ENCODE measurements at places on chromosomes 6 and 20.

DNA sequence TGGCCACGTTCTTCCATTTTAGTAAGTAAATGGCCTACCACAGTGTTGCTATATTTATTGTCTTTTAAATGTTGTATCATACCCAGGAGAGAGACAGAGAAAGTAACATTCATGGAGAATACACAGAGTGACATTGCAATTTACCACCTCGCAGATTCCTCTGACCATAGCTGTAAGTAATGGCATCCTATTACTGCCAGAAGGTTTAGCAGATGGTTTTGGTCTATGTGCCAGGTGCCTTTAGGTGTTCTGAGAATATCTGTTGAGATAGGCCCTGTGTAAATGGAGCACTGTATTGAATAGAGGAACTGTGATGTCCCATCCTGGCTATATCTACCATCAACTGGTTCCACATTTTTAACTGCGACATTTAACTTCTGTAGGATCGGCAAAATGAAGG, 559.6 kb downstream of the KIF16B start:
- DNase-seq, result no peak

DNA sequence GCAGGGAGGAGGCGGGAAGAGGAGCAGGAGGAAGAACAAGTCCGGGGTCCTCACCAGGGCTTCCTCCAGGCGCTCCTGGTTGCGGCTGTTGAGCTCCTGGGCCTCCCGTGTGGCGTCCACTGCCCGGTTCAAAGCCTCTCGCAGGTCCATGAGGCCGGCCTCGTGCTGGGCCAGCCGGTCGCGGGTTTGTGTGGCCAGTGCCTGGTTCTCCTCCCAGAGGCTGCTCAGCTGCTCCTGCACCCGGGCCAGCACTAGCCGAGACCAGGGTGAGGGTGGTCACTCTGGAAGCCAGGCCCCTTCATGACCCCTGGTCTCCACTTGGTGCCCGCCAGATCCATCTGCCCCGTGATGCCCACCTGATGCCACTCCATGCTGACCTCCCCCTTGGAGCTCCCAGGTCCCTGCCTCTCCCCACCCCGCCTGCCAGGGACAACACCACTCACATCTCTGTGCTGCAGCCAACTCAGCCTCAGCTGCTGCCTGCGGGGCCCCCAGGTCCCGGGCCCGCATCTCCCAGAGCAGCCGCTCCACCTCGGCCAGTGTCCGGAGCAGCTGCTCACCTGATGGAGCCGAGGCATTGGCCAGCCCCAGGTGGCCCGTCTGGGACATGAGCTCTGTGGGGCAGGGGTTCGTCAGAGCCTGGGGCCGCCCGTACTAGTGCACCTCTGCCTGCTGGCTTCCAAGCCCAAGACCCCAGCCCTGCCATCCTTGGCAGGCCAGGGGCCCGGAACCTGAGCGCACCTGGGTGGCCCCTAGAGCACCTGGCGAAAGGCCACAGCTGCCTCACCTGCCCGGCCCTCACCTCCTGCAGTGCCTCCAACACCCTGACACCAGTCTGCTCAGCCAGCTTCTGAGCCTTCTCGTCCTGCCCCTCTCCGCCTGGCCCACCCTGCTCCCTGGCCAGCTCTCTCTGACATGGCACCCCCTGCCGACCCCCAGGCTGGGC, 15.9 kb downstream of the ADRM1 start:
- DNase-seq, result no peak

- DNase-seq, result no peak
Observed at GRCh38 chr6:33061987-33062386, 11.5 kb downstream of the HLA-DPA1 start.

GRCh38 chr20:10304471-10305046, 85.9 kb downstream of the SNAP25 start:
- DNase-seq, result no peak

GRCh38 chr20:57703013-57703412, 6.8 kb downstream of the PMEPA1 start:
- DNase-seq, result no peak

DNA sequence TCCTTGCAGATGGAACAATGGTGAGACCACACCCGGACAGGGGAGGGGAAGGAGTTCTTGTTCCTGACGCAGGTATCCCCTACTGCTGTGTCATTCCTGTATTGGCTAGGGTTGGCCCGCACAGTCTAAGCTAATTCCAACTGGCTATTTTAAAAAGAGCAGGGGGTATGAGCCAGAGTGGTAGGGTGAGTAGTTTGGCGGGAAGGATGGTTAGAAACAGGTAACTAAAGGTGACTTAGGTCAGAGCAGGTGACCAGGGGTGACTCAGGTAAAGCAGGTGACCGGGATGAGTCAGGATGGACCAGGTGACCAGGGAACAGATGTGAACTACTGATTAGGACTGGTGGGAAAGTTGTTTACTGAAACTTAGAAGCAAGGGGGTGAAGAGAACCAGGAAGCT, 58.0 kb downstream of the ZNF292 start:
- DNase-seq, result no peak

GRCh38 chr20:3759316-3759823, 8.2 kb downstream of the ADISSP start:
- DNase-seq, result no peak

- no peak for DNase-seq
Observed at GRCh38 chr6:139758209-139758611, 383.8 kb upstream of the CITED2 start.

- DNase-seq, result no peak
Observed at GRCh38 chr20:36463212-36464061, 77.9 kb upstream of the MYL9 start.

- no peak for DNase-seq
Observed at GRCh38 chr6:142803032-142803431, 141.9 kb downstream of the HIVEP2 start.

DNA sequence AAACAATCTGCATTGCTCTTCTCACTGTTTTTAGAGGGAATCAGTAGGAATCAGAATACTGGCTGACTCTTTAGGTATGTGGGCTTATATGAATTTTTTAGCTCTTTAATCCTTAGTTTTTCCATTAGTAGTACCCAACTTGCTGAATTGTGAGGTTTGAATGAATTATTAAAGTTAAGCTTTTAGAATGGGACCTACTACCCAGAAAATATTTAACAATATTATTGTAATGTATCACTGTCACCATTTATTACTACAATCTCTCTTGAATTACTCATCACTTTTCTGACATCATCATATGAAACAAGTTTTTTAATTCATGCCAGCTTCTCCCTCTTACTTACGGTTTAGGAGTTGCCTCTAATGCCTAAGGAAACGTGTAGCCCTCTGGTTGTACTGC, 212.7 kb downstream of the BCKDHB start:
- DNase-seq, result no peak

DNA sequence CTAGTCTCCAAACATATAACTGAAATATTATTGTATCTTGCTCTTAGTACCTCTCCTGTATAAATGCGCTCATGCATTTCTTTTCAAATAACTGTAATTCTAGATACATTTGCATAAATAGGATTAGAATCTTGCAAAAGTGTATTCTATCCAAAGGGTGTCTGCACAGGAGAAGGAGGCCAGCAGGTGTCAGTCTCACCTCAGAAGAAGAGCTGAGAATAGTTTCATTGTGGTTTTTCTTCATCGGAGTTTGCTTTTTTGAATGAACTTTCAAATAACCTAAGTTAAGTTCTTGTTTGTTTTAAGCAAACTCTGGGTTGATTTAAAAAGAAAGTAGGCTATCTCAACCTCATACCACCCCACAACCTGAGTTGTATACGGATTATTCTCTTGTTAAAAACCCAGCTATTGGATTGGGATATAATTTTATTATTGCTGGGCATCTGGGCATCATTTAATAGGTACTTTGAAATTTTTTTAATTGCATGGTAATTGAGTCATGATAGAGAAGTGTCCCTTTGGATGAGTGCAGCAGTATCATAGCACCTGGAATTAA, 125.0 kb upstream of the MLIP start:
- DNase-seq, result peak; percentile 41

GRCh38 chr6:90241229-90241880, 55.3 kb downstream of the BACH2 start:
- no peak for DNase-seq

DNA sequence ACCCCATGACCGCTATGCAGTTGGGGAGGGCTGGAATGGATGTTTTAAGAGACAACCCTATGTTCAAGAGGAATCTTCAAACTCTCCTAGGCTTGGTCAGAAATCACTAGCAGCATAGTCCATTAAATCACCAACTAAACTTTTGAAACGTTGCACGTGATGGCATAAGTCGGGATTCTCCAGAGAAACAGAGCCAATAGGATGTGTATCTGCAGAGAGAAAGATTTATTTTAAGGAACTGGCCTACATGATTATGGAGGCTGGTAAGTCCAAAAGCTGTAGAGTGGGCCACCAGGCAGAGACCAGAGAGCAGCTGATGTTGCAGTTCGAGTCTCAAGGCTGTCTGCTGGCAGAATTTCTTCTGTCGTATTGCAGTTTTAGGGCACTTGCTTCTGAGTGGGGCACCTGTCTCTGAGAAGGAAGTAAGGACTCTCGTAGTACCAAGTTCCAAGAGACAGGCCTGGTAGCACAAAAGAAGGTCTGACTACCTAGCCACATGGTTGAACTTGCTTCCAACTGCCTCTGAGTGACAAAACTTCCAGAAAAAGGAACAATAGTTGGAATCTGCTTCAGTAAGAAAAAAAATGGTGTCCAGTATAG, 11.9 kb upstream of the IFNGR1 start:
- DNase-seq, result no peak

- DNase-seq, result no peak
Observed at GRCh38 chr6:100962466-100962865, 81.3 kb upstream of the ASCC3 start.

- no peak for DNase-seq
Observed at GRCh38 chr6:77448546-77448945, 14.7 kb downstream of the HTR1B start.

- no peak for DNase-seq
Observed at GRCh38 chr6:110217266-110217665, 37.0 kb downstream of the CDC40 start.

- DNase-seq, result no peak
Observed at GRCh38 chr6:122214605-122215318, 184.7 kb upstream of the HSF2 start.

DNA sequence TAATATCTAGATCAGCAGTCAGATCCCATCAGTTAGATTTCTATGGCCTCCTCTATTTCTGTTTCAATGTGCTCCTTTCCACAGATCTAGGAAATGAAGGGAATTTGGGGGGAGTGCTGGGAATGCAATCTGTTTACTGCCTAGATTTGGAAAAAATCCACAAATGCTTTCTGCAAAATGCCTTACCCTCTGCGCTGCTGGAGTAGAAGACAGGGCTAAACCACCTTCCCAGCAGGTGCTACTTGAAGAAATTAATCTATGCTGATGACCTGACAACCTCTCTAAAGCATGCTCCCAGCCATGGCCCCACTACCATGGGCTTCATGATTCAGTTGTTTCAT, 46.2 kb downstream of the LY86 start:
- DNase-seq, result no peak

GRCh38 chr20:23151885-23152284, 65.8 kb upstream of the CD93 start:
- no peak for DNase-seq

DNA sequence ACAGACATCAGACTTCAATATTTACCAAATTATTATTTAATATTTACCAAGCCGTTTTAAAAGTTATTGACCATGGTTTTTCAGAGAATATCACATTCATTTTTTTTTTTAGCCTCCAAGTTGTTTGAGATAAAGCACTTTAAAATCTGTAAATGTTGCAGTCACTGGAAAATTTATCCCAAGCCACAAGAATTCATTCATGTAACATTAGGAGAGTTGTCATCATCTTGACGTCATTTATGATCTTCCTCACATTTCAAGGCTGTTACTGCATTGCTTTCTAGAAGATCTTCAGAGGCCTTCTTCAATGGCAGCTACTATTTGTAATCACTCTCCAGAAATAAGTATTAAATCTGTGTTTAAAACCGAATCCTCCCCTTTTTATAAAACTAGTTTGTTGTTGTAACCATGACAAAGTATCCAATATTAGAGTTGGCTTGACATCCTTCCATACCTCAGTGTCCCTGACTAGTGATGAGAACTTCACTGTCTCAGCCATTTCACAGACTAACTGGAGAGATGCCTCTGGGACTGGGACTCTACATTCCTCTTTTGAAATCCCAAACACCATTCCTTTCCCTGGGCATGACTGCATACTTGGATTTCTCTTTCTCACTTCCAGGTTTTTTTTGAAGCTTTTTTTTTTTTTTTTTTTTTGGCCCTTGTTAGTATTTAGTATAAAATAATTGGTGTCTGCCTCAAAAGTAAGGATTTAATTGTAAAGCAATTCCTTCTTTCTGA, 100.1 kb downstream of the ZFAND3 start:
- no peak for DNase-seq

GRCh38 chr20:4470375-4470774, 251.3 kb upstream of the PRND start:
- peak; percentile 93 for DNase-seq

DNA sequence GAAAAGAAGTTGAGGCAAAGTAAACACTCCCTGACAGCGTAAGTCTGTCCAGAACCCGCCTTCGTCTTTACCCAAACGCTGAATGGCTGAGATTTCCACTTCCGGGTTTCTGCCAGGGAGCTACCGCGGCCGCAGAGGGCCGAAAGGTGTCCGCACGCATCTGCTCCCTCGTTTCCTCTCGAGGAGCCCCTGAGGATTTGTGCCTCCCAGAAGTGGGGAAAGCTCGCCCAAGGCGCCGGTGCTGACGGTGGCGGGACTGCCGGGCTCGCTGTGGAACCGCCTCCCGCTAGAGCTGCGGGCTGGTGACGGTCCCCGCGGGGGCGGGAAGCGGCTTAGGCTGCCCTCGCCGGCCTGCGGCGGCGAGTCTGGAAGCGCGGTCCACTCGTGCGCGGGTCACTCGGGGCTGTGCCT, 1760.2 kb upstream of the DEFB115 start:
- DNase-seq, result no peak

- DNase-seq, result no peak
Observed at GRCh38 chr6:48754641-48755040, 643.6 kb upstream of the PTCHD4 start.

DNA sequence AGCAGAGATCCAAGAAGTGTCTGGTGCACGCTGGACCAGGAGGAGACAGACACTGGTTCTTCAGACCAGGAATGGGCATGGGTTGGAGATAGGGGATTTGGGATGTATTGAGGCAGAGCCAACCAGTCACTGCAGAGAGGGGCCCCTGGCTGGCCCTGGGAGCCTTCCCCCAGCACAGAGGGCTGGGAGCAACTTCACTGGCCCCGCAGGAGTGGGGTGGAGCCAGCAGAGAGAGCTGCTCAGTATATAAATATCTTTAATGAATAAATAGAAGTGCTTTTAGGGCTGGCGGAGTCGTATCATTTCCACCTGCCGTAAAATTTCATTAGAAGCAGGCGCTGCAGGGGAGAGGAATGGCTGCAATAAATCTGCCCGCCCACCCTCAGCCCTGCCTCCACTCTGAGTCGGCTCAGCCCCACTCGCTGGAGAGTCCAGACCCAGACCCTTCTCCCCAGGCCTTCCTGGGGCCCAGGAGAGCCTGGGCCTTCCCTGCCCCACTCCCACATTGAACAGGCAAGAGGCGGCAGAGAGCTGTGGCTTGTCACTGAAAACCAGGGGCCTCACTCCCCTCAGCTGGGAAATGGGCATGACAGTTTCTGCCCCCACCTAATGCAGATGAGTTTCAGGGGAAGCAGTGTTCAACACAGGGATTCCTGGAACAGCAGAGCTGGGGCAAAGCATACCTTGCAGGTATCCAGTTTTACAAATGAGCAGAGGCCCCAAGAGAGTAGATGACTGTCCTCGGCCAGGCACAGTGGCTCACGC, 23.9 kb upstream of the VSTM2L start:
- no peak for DNase-seq

GRCh38 chr20:17841751-17842215, 126.8 kb downstream of the SNX5 start:
- DNase-seq, result no peak

- DNase-seq, result no peak
Observed at GRCh38 chr6:6466967-6467761, 121.4 kb upstream of the LY86 start.

GRCh38 chr6:54609981-54610380, 236.6 kb upstream of the FAM83B start:
- peak; percentile 24 for DNase-seq
